Right lobe of liver (tissue), 6 donors: ENCODE measurements at places on chromosomes 11 and 22.
A peak's percentile ranks its signal among the peaks of the same experiment; 100 is the strongest.

DNA sequence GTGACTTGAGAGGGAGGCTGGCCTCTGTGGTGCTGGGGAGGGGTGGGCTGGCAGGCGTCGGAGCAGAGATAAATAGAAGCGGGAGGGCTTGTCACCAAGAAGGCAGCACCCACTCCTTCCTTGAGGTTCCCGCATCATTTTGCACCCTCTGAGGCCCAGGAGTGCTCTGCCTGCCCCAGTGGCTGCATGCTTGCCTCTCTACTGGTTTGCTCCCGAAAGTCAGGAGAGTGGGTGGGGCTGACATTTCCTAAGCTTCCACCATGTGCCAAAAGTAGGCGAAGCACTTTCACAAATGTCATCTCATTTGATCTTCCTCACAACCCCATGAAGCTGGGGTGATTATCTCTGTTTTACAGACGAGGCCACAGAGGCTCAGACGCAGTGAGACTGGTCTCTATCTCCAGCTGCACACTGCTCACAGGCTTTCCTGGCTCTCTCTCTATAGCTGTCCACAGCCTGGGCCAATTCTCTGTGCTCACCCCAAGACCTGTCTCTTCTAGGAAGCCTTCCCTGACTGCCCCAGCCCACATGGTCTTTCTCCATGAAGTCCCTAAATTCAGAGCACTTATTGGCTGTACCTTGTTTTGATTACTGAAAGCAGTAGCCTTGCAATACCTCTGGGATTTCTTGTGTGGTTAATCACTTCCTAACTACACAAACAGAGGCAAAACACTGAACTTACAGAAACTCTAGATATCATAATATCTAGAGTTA lies 2.6 kb upstream of the UCP3 start:
- no peak for DNase-seq

GRCh38 chr11:131888230-131888855 lies 517.9 kb downstream of the NTM start:
- DNase-seq, result no peak

- no peak for DNase-seq
Measured at GRCh38 chr11:76745561-76746207, 37.5 kb upstream of the TSKU start.

- DNase-seq, result peak; percentile 94
Measured at GRCh38 chr22:24894220-24894975, 52.1 kb downstream of the LHFPL7 start.

DNA sequence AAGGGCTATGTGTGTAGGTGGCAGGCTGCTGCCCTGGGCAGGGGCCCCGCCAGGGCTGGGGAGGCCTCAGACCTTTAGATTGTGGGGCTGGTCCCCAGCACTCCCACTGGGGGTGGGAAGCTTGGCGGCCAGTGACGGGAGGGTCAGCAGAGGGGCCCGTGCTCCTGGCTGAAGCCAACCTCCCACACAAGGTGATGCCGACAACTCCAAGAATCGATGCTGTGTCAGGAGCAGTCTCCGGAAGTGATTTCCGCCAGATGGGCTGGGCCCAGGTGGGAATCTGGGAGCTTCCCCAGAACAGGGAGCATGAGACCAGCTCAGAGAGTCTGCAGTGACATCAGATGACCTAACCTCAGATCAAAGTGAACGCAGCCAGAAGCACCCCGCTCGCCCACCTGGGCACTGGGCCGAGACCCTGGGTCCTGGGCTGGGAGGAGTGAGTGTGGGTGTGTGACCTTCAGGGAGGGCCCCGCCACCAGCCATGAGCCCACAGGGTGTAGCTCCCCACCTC lies 7.7 kb downstream of the TRPM5 start:
- DNase-seq, result no peak
